ENCODE measurements at places on chromosomes 11 and 22.
A peak's percentile ranks its signal among the peaks of the same experiment; 100 is the strongest.

DNA sequence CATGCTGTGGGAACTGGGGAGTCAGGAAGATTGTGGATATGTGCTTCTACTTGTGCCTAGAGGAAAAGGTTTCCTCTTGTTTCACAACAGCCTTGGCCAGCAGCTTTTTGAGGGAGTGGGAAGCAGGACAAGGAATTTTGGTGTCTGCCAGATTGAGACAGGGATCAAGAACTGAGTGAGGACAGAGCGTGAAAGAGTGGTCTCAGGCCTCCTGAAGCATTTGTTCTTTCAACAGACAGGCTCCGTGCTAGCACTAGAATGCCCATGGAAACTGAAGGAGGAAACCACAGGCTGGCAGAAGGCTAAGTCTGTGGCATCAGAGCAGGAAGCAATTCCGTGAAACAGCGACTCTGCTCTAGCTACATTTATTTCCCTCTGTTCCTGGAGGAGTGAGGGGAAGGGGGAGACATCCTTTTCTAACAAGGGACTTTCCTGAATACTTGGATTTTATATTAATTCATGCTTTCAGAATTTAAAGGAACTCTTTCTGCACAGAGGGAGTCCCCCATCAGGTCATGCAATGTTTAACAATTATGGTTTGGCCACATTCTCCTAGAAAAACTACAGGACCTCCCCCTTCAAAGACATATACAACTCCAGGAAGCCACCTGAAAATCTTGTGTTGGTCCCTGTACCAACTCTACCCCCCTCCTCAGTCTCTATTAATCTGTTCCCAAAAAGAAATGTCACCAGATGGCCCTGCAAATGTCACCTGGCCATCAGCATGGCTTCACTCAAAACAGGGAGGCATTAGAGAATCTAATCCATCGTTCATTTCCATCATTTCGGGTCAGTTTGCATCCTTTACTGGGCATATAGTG, 96.1 kb downstream of the SYT9 start:
- DNase-seq: no peak

GRCh38 chr11:75665126-75665525, 3.7 kb downstream of the MAP6 start:
- DNase-seq: no peak

DNA sequence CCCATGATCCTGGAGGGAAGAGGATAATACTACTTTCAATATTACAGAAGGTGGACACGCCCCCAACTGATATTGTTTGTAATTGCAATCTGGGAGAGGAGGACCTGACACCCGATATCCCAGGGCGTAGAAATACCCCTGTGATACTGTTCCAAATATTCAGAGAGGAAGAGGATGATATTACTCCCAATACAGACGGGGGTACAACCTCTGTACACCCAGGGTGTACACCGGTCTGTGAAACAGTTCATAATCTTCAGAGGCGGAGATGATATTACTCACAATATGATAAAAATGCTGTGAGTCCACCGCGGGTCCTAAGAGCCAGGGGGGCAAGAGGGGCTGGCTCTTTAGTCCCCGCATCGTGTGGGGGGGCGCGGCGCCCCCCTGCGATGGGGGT, 57.2 kb upstream of the ALDH3B2 start:
- DNase-seq: no peak

DNA sequence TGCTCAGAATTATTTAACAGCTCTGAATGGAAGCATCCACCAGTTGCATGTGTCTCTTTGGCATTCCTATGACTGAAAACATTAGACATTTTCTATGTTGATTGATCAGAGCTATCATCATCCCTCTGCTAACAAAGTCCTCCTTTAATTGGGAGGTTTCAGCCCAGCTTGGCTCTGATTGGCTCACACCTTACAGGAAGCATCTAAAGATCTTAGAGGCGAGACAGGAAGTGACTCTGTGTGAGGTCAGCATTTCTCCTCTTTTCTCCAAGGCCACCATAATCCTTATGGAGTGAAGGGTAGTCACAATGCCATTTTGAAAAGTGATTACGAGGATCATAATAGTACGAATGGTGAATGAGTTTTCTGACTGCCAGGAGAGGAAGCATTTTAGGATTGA, 260.8 kb downstream of the MIAT start:
- no peak for DNase-seq

GRCh38 chr22:17199003-17199731, 20.1 kb downstream of the ADA2 start:
- DNase-seq: peak; percentile 47

DNA sequence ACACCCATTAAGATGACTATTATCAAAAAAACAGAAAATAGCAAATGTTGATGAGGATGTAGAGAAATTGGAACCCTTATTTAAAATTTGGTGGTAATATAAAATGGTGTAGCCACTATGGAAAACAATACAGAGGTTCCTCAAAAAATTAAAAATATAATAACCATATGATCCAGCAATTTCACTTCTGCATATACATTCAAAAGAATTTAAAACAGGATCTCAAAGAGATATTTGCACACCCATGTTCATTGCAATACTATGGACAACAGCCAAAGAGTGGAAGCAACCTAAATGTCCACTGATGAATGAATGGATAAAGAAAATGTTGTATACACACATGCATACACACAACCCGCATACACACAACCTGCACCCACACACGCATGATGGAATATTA, 102.2 kb downstream of the FAM168A start:
- DNase-seq: no peak

DNA sequence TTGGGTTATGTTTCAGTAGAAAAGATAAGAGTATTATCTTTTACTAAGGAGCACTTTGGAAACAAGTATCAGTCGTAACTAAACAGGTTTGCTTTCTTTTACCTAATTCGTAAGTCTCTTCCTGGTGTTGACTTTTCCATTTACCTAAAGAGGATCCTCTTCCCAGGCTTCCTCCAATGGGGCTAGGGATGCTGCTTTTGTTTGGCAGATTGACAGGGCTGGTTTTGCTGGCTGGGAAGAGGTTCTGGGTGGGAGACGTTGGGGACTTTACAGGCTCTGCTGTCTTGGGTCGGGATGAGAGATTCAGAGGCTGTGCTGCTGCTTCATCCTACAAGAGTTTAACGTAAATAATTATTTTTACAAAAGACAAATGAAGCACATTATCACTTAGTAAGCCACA, 306.7 kb downstream of the SOX6 start:
- DNase-seq: no peak

DNA sequence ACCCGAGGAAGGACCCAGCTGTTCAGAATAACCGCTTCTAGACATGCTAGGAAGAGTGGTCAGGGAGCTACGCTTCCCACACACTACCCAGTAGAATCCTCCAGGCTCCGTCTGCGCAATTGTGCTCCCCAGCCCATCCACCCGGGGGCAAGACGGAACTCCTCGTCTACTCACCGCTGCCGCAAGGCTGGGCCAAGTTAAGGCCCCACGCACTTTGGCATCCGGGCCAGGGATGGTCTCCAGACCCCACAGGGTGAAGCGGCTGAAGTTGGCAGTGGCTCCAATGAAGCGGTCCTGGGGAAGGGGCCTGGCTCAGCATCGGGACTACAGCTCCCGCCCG, 757 bp downstream of the RNASEH2C start:
- no peak for DNase-seq

DNA sequence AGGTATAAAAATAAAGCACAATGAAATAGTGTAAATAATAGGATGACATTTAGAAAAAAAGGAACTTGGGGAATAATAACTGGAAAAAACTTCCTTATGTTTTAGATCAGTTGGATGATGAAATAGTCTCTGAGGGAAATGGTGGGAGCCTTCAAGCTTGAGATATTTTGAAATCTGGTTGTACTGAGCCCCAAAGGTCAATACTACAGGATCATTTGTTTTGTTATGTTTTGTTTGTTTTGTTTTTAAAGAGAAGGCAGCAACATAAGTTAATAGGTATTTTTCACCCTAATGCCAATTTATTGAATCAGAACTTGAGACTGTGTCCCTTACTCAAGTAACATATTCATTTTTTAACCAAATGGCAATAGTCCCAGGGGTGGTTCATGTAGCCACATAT, 393.1 kb downstream of the ETS1 start:
- DNase-seq: no peak

- DNase-seq: no peak
Measured at GRCh38 chr11:128530118-128531074, 57.0 kb downstream of the ETS1 start.

DNA sequence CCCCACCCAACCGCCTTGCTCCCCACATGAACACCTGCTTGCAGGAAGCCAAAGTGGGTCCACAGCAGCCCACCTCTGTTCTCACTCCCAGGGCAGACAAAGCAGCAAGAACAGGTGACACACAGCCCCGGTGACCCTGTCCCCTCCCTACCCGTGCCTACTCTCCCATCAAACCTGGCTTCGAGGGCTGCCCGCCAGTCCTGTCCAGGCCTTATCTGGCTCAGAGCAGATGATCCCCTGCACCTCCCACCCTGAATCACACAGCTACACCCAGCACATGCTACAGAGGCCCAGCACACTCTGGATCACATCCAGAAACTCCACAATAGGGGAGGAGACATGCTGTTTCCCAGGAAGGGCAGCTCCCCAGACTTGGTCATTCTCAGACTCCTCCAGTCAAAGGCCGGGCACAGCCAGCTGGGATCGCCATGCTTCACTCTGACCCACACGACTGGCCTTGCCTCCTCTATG, 6.2 kb upstream of the RGL4 start:
- no peak for DNase-seq

- DNase-seq: peak; percentile 27
Measured at GRCh38 chr22:38927033-38927781, 30.2 kb upstream of the APOBEC3A start.

GRCh38 chr11:94563176-94563847, 3.9 kb upstream of the PIWIL4 start:
- no peak for DNase-seq

DNA sequence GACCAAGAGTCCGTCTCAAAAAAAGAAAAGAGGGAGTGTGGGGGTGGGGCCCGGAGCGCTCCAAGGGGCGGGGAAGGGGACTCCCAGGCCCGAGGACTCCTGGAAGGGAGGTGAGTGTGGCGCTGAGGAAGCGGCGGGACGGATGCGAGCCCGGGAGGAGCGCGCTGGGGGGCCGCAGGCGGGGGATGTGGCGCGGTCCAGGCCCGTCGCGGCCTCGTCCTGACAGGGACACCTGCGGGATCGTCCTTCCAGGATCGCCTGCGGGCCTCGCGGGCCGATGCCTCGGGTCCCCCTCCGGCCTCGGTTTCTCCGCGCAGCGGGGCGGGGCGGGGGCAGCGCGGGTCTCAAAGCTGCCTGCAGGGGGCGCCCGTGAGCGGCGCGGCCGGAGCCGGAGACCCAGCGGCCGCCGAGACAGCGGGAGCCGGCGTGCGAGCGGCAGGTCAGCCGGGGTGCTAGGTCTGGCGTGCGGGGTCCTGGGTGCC, 3.8 kb upstream of the ADORA2A start:
- DNase-seq: no peak

- no peak for DNase-seq
Measured at GRCh38 chr11:69440876-69441275, 40.6 kb upstream of the LINC01488 start.

GRCh38 chr11:20008871-20009644, 151.2 kb downstream of the DBX1 start:
- DNase-seq: no peak

- DNase-seq: no peak
Measured at GRCh38 chr22:25448435-25449051, 115.9 kb upstream of the GRK3 start.

DNA sequence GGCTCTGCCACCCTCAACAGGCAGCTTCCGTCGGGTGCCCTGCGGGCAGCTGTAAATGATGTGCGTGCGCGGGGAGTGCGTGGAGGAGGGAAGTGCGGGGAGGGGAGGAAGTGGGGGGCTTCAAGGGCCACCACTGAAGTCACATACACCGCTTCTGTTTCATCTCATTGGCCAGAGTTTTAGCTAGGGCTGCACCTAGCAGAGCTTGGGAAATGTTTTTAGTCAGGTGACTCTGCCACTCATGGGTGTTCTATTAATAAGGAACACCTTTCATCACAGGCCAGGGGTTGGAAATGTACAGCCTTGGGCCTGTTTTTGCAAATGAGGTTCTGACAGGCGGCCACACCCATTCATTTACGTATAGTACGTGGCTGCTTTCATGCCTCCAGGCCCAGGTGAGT, 14.6 kb downstream of the FAM118A start:
- DNase-seq: no peak

DNA sequence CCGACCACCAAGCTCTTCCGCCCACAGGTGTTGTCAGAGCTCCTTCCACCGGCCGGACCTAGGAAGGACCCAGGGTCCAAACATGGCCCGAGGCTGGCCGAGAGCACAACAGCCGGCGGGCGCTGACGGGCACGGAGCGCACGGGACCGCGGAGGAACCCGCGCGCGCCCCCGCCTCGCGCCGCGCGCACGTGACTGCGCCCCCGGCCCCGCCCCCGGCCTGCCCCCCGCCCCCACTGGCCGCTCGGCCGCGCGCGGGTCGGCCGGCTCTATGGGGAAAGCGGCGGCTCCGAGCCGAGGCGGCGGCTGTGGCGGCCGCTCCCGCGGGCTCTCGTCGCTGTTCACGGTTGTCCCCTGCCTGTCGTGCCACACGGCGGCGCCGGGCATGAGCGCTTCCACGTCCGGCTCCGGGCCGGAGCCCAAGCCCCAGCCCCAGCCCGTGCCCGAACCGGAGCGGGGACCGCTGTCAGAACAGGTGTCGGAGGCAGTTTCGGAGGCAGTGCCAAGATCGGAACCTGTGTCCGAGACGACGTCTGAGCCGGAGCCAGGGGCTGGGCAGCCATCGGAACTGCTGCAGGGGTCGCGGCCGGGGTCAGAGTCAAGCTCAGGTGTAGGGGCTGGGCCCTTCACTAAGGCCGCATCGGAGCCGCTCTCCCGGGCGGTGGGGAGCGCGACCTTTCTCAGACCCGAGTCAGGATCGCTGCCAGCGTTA, at the start of gene OSBP2:
TSS of gene OSBP2 (plus strand) at position 235 of the 711 bp plus-strand sequence. CDS start at position 271, 36 bp downstream.
- DNase-seq: no peak

- DNase-seq: no peak
Measured at GRCh38 chr22:48208894-48209293, 1446.4 kb downstream of the TBC1D22A start.

- no peak for DNase-seq
Measured at GRCh38 chr11:108351468-108351867, 115.9 kb downstream of the C11orf65 start.

DNA sequence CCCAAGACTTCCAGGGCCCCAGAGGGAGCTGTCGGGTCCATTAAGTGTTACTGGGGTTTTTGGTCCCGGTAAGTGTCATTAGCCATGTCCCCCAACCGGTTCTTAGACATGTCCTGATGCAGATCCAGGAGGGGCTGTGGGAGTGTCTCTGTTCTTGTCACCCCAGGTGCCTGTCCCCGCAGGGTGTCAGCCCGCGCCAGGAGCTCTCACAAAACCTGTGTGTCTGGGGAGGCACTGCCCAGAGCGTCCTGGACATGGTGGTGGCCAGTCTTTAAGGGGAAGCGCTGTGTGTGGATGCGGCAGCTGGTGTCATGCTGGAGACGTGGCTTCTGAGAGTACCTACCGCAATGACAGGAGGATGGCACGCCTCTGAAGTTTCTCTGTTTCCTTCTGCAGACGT, 12.5 kb upstream of the PARVG start:
- no peak for DNase-seq

DNA sequence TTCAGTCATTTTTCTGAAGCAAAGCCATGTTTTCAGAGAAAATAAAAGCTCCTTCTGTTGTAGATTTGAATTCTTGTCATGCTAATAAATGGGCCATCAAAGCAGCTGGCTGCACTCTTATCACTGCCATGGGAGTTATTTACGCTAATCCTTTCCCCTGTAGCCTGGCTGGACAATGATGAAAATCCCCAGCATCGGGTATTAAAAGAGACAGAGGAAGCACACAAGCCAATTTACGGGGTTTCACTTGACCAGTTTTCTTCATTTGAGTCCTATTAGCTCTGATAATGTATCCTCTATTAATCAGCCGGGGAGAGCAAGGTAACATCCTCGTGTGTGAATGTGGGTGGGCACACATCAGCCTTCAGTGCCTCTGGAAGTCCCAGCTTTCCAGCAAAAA, 470.2 kb upstream of the API5 start:
- DNase-seq: no peak

- peak; percentile 3 for DNase-seq
Measured at GRCh38 chr11:107370390-107370789, 87.2 kb downstream of the CWF19L2 start.
